Stromal cell of bone marrow (primary cell): ENCODE measurements at places on chromosomes 13 and 19.
A peak's percentile ranks its signal among the peaks of the same experiment; 100 is the strongest.

DNA sequence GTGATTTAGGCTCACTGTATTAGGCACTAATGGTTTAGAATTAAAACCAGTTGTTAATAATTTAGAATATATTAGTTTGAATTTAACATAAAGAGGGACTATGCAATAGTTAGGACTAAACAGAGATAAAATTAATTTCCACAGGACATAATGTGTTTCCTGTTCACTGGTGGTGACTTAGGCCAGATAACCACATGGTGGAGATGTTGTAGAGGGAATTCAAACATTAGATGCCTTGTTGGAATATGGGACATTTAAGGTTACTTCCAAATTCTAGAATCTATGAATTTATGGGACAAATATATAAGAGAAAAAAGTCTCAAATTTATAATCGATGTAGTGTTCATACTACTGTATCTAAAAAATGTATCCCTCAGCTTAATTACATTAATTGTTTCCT lies 615.5 kb upstream of the KLHL1 start:
- DNase-seq = no peak

- DNase-seq = no peak
Observed at GRCh38 chr19:49469828-49470614, 4.0 kb upstream of the FLT3LG start.

DNA sequence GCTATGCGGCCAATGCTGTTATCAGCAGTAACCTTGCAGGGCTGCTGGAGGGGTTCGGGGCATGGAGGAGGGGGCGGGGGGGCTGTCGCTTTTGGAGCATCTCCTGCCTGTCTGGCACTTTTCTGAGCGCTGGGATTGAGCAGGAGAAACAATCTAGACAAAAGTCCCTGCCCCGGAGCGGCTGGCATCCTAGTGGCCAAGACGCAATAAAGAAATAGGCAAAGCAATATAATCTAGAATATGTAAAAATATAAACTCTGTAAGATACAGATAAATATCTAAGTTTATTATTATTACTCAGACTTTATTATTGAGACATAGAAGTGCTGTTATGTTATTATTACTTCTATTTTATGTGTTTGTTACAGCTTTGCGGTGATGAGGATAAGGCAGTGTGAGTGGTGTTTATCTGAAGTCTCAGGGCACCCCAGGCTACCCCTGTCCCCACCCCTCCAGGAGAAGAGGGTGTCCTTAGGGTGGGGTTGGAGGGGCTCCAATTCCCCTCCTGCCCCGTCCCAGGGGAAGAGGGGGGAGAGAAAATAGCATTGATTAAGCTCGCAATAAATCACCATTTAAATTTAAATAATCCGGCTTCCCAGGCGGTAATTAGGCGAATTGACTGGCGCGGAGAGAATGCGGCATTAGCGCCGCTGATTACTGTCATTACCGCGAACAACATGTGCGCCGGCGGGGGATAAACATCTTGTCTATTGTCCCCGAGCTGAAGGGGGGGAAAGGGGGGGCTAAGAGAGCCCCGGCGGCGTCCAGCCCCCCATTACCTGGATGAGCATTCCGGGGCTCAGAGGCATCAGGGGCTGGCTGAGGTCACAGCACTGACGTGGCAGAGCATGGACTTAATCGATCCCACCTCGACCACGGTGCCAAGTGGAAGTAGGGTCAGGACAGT lies 3.2 kb downstream of the NPAS1 start:
- no peak for DNase-seq

DNA sequence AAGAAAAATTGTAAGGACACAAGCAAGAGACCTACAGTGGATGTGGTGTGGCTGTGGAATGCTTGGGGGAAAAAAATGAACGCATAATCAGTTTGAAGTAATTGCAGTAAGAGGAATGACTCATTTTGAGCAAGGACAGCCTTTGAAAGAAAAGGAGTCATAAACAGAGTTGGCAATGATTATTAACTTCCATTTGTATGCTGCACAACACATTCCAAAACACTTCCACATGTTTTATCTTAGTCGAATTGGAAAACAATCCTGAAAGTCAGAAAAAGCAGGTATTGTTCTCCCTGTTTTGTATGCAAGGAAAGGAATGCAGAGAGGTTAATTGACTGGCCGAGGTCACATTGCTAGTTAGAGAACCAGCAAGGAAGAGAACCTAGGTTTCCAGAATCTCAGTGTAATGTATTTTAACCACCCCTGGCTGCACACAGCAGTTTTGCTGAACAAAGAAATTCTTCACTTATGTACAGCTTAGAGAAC lies 630.0 kb upstream of the MIR17HG start:
- DNase-seq = peak; percentile 9

DNA sequence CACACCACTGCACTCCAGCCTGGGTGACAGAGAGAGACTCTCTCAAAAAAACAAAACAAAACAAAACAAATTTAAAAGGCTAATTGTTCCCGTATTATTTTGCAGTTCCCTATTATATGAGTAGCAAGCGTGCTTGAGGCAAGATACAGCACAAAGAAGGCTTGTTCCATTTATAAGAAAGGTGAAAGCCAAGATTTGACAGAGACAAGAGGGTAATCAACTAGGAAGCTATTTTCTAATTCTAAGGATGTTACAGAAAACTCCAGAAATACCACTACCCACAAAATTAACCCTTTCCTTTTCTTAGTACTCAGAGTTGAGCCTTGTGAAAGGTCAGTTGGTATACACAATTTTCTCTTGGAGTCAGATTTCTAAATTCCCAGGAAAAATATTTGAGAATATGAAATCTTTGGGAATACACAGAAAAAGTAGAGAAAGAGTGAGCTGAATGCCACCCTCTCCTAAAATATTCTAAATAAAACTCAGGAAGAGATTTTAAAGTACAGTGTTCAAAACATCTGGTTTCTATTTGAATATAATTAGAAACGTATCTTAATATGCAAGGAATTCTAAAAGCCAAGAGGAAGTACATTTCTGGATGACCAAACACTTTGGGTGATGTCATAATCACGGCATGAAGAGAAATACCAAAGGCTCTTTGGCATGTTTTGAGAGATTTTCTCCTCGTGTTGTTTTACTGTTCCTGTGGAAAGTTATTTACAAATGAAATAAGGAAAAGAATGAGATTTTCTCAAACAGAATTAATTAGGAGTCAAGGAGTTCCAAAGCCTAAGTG lies 63.0 kb upstream of the FLT1 start:
- peak; percentile 75 for DNase-seq

- DNase-seq = no peak
Observed at GRCh38 chr13:111639196-111639705, 318.8 kb downstream of the TEX29 start.

- DNase-seq = no peak
Observed at GRCh38 chr13:25489238-25489637, 117.5 kb downstream of the ATP8A2 start.

DNA sequence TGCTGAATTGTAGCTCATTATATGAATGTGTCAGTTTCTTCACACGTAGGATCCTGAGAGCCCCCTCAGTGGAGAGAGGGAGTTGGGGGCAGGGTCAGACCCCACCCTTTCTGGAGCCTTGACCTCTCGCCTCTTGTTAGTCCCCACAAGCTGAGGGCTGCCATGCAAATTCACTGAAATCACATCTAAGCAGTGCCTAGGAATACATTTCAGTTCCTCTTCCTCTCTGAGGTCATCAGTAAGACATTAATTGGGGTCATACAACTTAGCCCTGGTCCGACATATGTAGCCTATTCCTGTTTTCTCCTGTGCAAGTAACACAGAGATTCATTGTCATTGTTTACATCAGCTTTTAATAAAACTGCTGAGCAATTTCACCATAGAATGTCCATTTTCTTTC lies 30.0 kb downstream of the MYO9B start:
- DNase-seq = no peak

DNA sequence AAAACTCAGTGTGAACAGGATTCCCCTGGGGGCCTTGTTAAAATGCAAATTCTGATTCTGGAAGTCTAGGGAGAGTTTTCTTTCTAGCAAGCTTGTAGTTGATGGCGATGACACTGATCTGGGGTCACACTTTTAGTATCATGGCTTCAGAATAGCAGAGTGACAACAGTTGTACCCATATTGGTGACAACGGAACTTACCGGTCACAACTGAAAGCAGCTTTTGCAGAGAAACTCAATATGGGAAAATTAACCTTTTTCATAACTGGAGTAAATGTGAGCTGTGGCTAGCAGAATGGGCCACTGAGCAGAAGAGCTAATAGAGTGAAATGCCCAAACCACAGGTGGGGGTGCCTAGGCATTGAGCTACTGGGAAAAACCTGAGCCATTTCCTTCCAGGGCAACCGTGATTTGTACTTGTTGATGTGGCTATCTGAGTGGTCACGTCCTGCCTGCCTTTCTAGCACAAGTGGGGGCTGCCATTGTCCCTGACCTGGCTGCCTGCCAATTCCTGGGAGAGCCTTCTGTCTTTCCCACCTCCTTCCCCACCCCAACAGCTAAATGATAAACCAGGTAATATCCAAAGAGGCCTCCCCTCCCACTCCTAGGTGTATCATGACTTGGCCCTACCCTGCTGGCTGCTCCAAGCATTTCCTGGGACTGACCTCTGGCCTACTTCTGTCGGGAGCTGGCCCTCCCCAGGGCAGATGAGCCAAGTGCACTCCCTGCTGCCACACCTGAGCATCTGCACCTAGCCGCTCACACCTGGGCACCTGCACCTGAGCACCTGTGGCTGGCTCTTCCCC lies 1.7 kb upstream of the SLC10A2 start:
- no peak for DNase-seq

DNA sequence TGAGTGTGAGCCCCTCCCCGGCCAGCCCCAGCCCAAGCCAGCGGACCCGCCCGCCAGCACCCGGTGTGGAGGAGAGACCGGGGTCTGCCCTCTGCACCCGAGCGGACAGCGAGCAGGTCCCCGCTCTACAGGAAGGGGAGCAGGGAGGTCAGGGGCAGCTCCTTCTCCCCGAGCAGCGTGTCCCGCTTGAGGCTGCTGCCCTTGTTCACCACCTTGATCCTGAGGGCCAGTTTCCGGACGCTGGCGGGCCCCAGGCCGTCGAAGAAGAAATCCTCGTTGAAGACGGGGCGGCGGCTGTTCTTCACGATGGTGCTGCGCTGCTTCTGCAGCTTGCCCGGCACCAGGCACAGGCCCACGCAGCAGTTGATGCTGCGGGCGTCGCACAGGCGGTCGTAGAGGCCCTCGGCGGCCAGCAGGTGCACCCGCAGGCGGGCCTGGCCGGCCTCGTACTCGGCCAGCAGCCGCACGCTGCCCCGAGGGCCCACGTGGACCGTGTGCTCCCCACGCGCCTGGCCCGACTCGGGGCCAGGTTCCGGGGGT lies 1.9 kb downstream of the C2CD4C start:
- DNase-seq = no peak

GRCh38 chr13:90882551-90882950 lies 464.9 kb upstream of the MIR17HG start:
- no peak for DNase-seq

DNA sequence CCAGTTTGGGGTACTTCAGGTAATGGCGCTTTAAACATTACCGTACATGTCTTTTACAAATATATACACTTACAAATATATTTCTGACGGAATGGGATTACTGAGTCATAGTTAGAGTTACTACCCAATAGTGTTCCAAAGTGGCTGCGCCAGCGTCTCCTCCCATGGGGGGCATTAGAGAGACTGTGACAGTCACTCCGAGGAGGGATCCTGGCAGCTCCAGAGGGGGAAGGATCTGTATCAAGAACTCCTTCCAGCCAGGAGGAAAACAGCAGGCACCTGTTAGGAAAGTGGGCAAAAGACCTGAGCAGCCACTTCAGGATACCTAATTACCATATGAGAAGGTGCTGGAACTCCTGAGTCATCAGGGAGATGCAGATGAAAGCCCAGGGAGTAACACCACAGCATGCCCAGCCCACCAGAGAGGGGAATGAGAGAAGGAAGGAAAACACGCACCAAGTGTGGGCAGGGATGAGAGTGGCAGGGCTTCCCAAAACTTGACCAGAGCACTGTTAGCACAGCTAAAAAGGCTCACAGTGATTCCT lies 52.9 kb downstream of the SLC7A9 start:
- no peak for DNase-seq

- no peak for DNase-seq
Observed at GRCh38 chr13:73166204-73166603, 107.4 kb downstream of the KLF5 start.

GRCh38 chr19:48085904-48086864 lies 24.4 kb downstream of the PLA2G4C start:
- DNase-seq = no peak

DNA sequence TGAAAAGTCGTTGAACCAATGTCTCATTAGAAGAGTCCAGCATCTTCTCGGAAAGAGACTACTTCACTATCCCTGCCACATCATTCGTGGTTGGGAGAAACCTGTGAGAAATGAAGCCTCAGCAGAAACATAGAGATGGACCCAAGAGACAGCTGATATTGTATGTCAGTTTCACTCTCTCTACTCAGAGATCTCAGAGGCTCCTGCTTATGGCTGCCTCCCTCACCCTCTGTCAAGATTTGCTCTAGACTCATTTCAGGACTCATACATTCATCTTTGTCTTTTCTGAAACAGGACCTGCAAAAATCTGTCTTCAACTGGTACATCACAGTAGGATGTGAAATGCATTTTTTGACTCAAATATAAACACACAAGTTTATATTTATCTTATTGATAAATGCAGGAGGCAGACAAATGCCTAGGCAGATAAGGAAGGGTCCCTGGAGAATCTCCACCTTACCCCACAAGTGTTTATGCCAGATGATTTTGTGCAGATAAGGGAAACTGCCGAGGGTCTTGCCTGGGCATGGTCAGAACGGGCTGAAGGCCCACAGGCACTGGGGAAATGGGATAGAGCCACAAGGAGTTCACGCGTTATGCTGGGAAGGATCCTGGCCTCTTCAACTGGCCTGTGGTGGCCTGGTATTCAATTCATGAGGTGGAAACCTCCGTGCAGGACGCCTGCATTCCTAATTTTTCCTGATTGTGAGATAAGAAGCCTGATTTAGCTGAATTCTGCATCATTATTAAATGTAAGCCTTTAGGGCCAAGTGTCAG lies 1834.0 kb upstream of the PCDH20 start:
- no peak for DNase-seq

DNA sequence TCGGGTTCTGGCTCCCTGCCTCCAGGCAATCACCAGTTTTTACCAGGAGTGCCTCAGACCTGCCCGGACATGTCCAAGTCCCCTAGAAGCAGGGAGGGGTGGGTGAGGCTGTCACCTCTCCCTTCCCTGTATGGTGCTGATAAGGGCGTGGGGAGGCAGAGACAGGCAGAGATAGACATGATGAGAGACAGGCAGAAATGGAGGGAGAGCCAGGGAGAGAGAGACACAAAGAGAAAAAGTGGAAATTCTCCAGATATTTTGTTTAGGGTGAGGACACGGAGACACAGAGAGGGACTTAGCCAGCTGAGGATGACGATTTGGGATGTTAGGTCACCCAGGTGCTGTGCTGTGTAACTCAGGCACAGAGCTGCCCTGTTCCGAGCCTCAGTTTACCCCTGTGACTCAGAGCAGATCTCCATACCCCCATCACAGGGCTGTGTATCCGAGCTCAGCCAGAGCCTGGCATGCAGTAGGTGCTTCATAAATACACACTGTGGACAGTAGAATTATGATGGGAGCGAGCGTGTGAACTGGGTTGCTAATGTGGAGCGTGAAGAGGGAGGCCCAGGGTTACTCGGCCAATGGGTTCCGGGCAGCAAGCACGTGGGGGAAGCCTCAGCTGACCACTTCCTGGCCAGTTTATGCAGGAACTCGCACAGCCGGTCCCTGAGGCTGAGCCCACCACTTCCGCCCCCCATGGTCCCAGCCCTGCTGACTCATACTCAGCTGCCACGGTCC lies 11.9 kb upstream of the GDF15 start:
- peak; percentile 94 for DNase-seq

- no peak for DNase-seq
Observed at GRCh38 chr19:1244693-1245451, 3.3 kb downstream of the ATP5F1D start.

- DNase-seq = no peak
Observed at GRCh38 chr13:106468207-106468606, 67.3 kb downstream of the EFNB2 start.
